ENCODE measurements at places on chromosomes 7 and 10.

- DNase-seq: no peak
Observed at GRCh38 chr7:115368998-115369397, 447.1 kb downstream of the MDFIC start.

DNA sequence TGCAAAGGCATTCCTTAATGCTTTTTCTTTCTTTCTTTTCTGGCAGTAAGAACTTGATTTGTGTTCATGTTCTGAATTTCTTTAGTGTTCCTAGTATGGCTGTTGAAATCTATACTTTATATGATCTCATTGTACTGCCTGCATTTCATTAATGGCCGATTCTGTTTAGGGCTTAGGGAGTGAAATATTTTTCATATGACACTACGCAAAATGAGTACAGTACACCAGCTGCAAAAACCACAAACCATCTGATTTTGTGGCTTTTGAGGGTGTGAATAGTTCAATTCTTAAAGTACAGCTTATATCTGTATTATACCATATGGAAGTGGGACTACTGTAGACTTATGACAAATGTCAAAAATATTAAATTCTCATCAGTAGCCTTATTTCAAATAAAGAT, 69.1 kb upstream of the FOXP2 start:
- peak; percentile 94 for DNase-seq

DNA sequence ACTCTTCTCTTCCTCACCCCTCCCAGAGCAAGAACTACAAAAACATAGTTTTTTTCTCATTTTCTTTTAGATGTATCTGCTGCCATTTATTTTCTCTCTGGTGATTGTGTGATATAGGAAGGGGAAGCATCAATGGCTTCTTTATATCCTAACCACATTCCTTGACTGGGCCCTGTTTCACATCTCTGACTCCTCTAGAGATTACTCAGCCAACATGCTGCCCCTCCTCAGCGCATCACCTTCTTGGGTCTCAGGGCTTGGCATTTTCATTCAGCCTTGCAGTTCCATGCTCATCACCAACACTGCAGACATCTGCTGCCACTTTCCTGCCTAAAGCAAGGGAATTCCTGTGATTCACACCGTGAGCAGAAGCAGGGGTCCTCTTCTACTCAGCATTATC, 705.5 kb downstream of the AUTS2 start:
- DNase-seq: peak; percentile 5

GRCh38 chr7:72754312-72754711, 73.7 kb downstream of the TYW1B start:
- peak; percentile 33 for DNase-seq

DNA sequence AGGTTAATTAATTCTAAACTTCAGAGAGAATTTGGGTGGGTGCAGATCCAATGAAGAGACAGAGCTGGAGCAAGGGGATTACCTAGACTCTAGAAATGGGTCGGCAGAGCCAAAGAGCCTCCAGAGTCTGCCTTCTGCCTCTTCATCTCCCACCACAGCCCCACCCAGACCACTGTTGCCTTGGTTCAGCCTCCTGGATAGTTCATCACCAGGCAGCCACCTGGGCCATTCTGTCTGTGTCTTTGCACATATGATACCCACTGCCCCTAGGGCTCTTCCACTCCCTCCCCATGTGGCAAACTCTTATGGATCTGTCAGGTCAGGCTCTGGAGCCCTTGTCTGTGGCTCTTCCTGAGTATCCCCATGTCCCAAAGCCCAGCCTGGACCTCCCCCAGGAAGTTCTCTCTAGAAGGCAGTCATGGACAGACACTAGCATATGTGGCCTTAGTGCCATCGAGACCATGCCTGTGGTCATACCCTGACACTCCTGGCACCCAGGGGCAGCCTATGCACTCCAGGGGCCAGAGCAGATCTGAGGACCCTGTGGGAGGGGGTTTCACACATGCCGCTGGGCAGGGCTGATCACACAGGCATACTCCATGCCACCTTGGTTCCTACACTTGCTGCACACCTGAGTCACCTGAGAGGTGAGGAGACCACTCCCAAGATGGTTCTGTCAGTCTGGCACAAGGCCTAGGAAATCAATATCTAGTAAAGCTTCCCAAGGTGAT, 41.6 kb downstream of the FRMPD2 start:
- DNase-seq: no peak

DNA sequence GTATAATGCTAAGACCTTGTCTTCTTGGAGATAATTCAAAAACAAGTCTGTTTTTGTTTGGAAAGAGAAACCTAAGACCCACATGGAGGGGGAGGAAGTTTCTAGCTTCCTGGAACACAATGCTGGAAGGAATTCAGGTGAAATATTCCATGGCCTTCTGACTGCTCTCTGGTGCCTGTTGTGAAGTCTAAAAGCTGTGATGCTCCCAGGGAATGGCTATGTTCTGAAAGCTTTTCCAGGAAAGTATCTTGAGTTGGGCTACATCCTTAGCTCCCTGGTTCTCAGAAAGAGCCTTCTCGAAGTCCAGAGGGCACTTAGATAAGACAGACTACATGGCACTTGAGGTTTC, 12.5 kb upstream of the PFKP start:
- no peak for DNase-seq

Data from fibroblast of skin of right biceps (primary cell).